SJSA1 (cell line): ENCODE measurements at places on chromosomes 5 and 9. TPM values are rescaled to one million over a fixed set of nuclear protein-coding genes. Genes with fewer than 3 reads are reported as not detected.
A peak's percentile ranks its signal among the peaks of the same experiment; 100 is the strongest.

DNA sequence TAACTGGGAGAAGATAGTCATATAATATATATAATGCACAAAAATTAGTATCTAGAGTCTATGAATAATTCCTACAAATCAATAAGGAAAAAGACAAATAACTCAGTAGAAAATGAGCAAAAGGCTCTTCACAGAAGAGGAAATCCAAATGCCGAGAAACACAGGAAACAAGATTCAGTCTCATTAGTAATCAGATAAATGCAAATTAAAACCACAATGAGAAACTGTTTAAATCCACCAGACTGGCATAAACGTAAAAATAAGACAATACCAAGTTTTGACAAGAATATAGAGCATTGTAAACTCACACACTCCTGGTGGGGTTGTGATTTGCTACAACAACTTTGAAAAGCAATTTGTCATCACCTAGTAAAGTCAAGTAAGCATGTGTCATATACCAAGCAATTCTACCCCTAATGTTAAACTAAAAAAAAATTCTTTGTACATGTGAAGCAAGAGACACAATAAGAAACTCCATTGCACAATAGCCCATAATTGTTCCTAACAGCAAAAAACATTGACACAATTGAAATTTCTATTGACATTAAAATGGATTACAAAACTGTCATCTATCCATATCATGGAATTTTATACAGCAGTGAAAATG is 21.0 kb upstream of the UBLCP1 start:
- H3K36me3 ChIP-seq, result no peaks in the 10 kb centered on the region
- DNase-seq, result peak; percentile 63
- peaks cover 50% of the 10 kb centered on the region for H3K4me1 ChIP-seq
- H3K27me3 ChIP-seq, result no peaks in the 10 kb centered on the region
- no peak overlapping the region for H3K4me3 ChIP-seq

DNA sequence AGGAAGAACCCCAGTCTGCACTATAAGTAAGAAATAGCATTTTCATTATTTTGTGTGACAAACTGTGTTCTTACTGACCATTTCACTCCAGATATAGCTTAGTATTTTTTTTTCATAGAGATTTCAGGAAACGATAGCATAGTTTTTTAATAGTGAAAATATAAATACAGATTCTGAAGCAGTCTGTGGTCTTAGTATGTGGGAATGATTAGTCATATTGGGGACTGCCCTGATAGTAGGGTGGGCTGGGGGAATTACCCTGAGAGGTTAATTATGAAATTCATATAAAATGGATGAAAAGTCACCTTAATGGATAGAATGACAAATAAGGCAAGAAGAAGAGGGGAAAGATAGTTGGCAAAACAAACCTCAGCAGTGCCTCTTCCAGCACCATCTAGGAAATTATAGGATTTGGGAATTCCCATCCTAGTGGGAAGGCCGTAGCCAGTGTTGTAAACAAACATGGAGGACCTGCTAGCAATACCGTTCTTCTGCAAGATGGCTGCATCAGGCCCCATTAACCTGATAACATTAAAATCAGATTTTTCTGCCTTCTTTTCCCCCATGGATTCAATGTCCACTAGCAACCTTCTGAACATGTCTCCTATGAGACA is 23.7 kb upstream of the NR3C1 start:
- H3K27ac ChIP-seq, result no peak overlapping the region
- no peaks in the 10 kb centered on the region for H3K36me3 ChIP-seq
- no peak for DNase-seq
- H3K4me1 ChIP-seq, result no peaks in the 10 kb centered on the region
- H3K4me3 ChIP-seq, result no peak overlapping the region

GRCh38 chr5:124536333-124536732 is 210.1 kb downstream of the ZNF608 start:
- DNase-seq, result no peak
- no peak overlapping the region for H3K4me3 ChIP-seq
- no peaks in the 10 kb centered on the region for H3K36me3 ChIP-seq
- H3K4me1 ChIP-seq, result no peaks in the 10 kb centered on the region
- H3K27me3 ChIP-seq, result no peaks in the 10 kb centered on the region

- peaks cover 27% of the 10 kb centered on the region for H3K4me1 ChIP-seq
- peaks cover 36% of the 10 kb centered on the region for H3K36me3 ChIP-seq
Observed at GRCh38 chr9:95004411-95005277, 278.1 kb downstream of the AOPEP start.

GRCh38 chr9:34187891-34188240 is 9.0 kb downstream of the UBAP1 start:
- no peaks in the 10 kb centered on the region for H3K27me3 ChIP-seq
- DNase-seq, result no peak
- H3K4me1 ChIP-seq, result peaks cover 18% of the 10 kb centered on the region
- H3K36me3 ChIP-seq, result no peaks in the 10 kb centered on the region
- no peak overlapping the region for H3K4me3 ChIP-seq

- no peak for DNase-seq
- no peaks in the 10 kb centered on the region for H3K36me3 ChIP-seq
- no peak overlapping the region for H3K4me3 ChIP-seq
- no peaks in the 10 kb centered on the region for H3K4me1 ChIP-seq
- no peaks in the 10 kb centered on the region for H3K27me3 ChIP-seq
- H3K27ac ChIP-seq, result no peak overlapping the region
Observed at GRCh38 chr9:76077537-76077936, 187.1 kb downstream of the PCSK5 start.

- DNase-seq, result no peak
- 0 out of 2 replicates have a peak, but pooled peaks cover 5% of the 10 kb centered on the region for H3K36me3 ChIP-seq
- H3K27me3 ChIP-seq, result no peaks in the 10 kb centered on the region
- no peak overlapping the region for H3K4me3 ChIP-seq
- 0 out of 2 replicates have a peak, but pooled peaks cover 4% of the 10 kb centered on the region for H3K4me1 ChIP-seq
Observed at GRCh38 chr5:1134478-1134877, 22.6 kb upstream of the SLC12A7 start.

DNA sequence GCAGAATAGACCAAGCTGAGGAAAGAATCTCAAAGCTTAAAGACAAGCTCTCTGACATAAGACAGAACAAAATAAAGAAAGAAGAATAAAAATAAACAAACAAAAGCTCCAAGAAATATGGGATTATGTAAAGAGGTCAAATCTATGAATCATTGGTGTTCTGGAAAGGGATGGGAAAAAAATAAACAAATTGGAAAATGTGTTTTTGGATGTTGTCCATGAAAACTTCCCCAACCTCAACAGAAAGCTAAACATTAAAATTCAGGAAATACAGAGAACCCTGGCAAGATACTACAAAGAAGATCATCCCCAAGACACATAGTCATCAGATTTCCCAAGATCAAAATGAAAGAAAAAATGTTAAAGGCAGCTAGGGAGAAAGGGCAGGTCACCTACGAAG is 662.0 kb upstream of the CDH18 start:
- no peak overlapping the region for H3K27ac ChIP-seq
- DNase-seq, result no peak
- no peaks in the 10 kb centered on the region for H3K36me3 ChIP-seq
- H3K4me1 ChIP-seq, result no peaks in the 10 kb centered on the region
- H3K4me3 ChIP-seq, result no peak overlapping the region

GRCh38 chr9:131728961-131729360 is 10.9 kb downstream of the RAPGEF1 start:
- H3K4me1 ChIP-seq, result peaks cover 56% of the 10 kb centered on the region
- no peak for DNase-seq
- no peaks in the 10 kb centered on the region for H3K27me3 ChIP-seq
- no peaks in the 10 kb centered on the region for H3K36me3 ChIP-seq
- H3K4me3 ChIP-seq, result no peak overlapping the region

- no peak for DNase-seq
- no peak overlapping the region for H3K4me3 ChIP-seq
- peaks cover 4% of the 10 kb centered on the region; the same call in 1 of the 2 replicates for H3K36me3 ChIP-seq
- no peak overlapping the region for H3K27ac ChIP-seq
- H3K4me1 ChIP-seq, result peaks cover 7% of the 10 kb centered on the region; the same call in 1 of the 2 replicates
Observed at GRCh38 chr5:113140837-113141671, 164.5 kb downstream of the DCP2 start.

- peaks cover 13% of the 10 kb centered on the region for H3K4me1 ChIP-seq
- H3K4me3 ChIP-seq, result no peak overlapping the region
- peak overlapping the region; percentile 50 for H3K27ac ChIP-seq
- peak; percentile 53 for DNase-seq
- no peaks in the 10 kb centered on the region for H3K27me3 ChIP-seq
Observed at GRCh38 chr9:86614871-86615849, 260.9 kb upstream of the TUT7 start.

DNA sequence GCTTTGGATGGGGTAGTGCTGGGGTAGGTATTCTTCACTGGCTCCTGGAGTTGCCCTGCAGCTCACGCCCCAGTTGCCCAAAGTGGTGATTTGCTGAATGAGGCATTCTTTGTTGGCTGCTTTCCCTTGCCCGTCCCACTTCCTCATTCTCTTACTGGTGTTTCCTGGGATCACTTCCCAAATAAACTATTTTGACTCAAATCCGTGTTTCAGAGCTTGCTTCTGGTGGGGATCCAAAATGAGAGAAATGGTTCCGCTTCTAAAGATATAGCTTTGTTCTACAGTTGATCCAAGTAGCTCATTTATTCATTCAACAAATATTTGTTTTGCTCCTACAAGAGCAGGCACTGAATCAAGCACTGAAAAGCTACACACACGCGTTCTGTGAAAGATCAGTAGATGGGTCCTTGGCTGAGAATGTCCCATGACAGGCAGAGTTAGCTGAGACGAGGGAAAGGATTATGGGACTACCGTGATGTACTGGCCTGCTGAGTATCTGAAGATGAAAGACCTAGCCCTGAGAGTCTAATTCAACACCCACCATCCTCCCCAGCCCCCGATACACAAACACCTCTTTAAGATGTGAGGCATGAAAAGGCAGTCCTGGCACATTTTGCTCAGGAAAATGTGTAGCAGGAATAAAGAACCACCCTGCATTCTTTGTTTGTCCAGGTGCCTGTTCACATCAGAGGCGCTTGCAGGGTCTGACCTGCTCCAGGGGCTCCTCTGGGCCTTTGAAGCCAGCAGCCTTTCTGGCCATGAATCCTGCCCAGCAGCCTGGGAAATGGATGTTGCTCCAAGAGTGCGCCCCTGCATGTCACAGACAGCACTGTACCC is 143.1 kb upstream of the RANBP3L start:
- H3K4me1 ChIP-seq, result peaks cover 14% of the 10 kb centered on the region; the same call in 1 of the 2 replicates
- H3K36me3 ChIP-seq, result no peaks in the 10 kb centered on the region
- no peaks in the 10 kb centered on the region for H3K27me3 ChIP-seq
- no peak overlapping the region for H3K27ac ChIP-seq

GRCh38 chr5:95773335-95774059 is 42.4 kb downstream of the RHOBTB3 start:
- H3K27ac ChIP-seq, result no peak overlapping the region
- no peak for DNase-seq
- peaks cover 7% of the 10 kb centered on the region; the same call in 1 of the 2 replicates for H3K4me1 ChIP-seq
- peaks cover 38% of the 10 kb centered on the region for H3K36me3 ChIP-seq
- H3K27me3 ChIP-seq, result no peaks in the 10 kb centered on the region

- no peaks in the 10 kb centered on the region for H3K36me3 ChIP-seq
Observed at GRCh38 chr5:98941131-98941883, 12.5 kb upstream of the CHD1 start.

DNA sequence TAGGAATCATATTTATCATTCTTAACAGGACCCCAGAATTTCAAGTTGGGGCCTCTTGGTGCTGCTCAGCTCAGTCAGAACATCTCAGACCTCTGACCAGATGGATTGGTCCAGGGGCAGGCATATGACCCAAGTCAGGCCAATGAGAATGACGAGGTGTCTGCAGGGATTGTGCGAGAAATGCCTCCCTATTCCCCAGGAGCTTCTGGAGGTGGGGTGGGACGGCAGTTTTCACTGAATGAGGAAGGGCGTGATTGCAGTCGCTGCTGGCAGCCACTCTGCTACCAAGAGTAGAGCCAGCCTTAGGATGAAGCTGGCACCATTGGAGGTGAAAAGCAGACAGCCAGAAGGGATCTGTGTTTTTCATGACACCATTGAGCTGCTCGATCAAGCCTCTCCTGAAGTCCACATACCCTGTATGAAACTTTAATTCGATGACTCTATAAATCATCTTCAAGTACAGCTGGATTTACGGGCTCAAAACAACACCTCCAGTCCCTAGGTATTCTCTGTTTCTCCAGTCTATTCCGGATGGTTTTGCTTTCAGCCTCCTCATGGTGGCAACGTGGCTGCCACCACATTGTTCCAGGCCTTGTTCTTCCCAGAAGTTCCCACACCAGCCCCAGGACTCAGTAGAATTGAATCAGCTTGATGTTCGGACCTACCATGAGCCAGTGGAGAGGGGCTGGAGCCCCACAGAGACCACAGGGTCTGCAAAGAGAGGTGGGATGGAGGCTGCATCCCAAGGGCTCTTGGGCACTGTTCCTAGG is 70.2 kb upstream of the ADAMTS2 start:
- H3K36me3 ChIP-seq, result no peaks in the 10 kb centered on the region
- no peaks in the 10 kb centered on the region for H3K4me1 ChIP-seq
- DNase-seq, result no peak
- H3K27ac ChIP-seq, result no peak overlapping the region
- H3K4me3 ChIP-seq, result no peak overlapping the region
- H3K27me3 ChIP-seq, result no peaks in the 10 kb centered on the region

DNA sequence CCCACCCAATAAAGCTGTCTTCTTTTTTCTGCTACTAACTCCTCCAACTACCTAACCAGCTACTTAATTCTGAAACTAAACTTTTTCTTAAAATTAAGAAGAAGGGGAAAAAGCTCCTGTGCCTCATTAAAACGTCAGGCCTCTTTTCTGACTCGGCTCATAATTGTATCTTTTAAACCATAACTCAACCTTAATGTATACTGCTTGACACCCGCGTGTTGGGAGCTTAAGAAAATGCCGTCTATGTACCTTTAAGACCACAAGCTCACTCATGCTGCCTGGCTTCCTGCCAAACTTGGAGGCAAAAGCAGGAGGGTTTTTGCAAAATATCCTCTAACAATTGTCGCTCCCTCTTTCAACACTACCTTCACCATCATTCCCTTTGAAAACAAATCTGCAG is 5.0 kb downstream of the EBF1 start:
- DNase-seq, result peak; percentile 81
- 0 out of 2 replicates have a peak, but pooled peaks cover 2% of the 10 kb centered on the region for H3K36me3 ChIP-seq
- H3K27ac ChIP-seq, result peak overlapping the region; percentile 43
- peaks cover 26% of the 10 kb centered on the region for H3K4me1 ChIP-seq
- no peak overlapping the region for H3K4me3 ChIP-seq

GRCh38 chr9:125654121-125654520 is 52.9 kb downstream of the MAPKAP1 start:
- no peak overlapping the region for H3K27ac ChIP-seq
- no peaks in the 10 kb centered on the region for H3K27me3 ChIP-seq
- H3K4me3 ChIP-seq, result no peak overlapping the region
- no peaks in the 10 kb centered on the region for H3K36me3 ChIP-seq
- peaks cover 40% of the 10 kb centered on the region for H3K4me1 ChIP-seq

The IL17B gene
- total RNA-seq, result 1.00 TPM in 1 of 2 replicates, not detected in the other

The NR2F1-AS1 gene
- 6.0 and 9.2 TPM in 2 replicates for total RNA-seq

The GRIN3A gene
- not detected in 2 replicates for total RNA-seq

The C8G gene
- total RNA-seq, result not detected in 2 replicates

The TSSK1B gene
- 0.13 TPM in 1 of 2 replicates, not detected in the other for total RNA-seq

The SGCD gene
- total RNA-seq, result not detected in 2 replicates

The CATSPER3 gene
- 0.08 and 1.3 TPM in 2 replicates for total RNA-seq

The SLC25A2 gene
- total RNA-seq, result 0.11 and 0.75 TPM in 2 replicates

The KIF24 gene
- 2.1 and 4.1 TPM in 2 replicates for total RNA-seq

The ACTBL2 gene
- total RNA-seq, result not detected in 2 replicates

The PCDHB9 gene
- 2.7 and 3.8 TPM in 2 replicates for total RNA-seq
